ENCODE measurements at places on chromosomes 5 and 9.
A peak's percentile ranks its signal among the peaks of the same experiment; 100 is the strongest.

- DNase-seq: no peak
Measured at GRCh38 chr9:129888293-129889121, 53.2 kb downstream of the USP20 start.

GRCh38 chr5:83009408-83009807 is 67.8 kb downstream of the TMEM167A start:
- no peak for DNase-seq

DNA sequence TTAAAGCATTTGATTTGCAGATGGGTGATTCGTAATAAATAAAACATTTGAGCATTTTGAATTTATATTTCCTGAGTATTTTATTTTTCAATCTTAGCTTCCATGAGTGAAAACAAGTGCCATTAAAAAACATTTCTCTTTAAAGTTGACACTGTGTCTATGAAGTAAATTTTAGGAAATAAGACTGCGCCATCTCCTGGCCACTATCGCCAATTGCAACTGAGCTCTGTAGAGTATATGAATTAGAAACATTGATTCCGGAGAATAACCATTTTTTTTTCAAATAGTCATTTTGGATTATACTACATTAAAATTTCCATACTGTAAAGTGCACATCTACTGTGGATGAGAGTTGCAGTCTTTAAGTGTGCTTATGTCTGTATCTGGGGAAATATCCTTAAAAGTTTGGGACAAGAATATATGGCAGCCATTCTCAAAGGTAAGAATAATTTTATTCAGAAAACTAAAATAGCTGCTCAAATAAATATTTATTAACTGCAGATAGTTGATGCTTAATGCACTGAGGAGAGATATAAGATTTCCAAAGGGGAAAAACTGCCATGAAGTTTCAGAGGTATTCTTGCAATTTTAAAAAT is 5.9 kb downstream of the DMRTA1 start:
- peak; percentile 55 for DNase-seq

- DNase-seq: no peak
Measured at GRCh38 chr9:92385477-92385876, 18.9 kb downstream of the OGN start.

DNA sequence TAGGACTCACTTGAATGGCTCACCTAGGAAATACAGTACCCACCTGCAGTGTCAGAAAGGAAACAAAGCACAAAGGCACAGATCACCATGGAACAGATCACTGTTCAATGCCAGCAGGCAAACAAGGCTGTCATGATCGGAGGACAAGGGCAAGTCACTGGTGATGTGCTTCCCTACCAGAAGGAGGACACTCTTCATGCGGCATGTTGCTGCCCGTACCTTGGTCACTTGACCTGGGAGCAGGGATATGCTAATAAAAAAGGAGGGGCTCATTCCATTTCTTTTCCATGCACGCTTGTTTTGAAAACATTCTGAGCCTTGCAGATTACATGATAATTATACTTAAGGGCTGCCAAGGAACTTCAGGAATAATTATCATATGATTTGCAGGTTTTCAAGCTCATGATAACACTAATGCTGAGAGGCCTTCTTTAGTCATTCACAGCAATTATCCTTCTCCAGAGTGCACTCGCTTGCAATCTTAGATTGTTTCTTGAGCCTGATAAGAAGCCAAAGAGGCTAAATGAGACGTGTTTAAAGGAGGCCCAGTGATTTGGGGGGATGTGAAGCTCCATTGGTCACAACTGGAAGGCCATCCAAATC is 36.1 kb upstream of the STARD4 start:
- DNase-seq: no peak

DNA sequence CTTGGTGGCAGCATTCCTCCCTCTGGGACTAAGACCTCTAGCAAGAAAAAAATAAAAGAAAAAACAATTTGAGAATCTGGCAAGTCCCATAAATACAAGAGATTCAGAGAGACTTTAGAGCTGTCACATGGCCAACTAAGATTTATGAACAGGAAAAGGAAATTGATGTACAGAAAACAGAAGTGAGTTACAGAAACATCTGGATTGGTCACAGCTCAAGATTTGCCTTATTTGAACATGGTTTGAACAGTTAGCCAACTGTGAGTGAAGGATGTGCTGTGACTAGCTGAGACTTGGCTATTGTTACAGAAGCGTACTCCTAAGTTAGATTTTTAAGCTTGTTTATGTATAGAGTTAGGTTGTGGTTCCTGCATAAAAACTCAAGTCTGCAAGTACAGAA is 340.2 kb downstream of the SLCO4C1 start:
- DNase-seq: no peak

DNA sequence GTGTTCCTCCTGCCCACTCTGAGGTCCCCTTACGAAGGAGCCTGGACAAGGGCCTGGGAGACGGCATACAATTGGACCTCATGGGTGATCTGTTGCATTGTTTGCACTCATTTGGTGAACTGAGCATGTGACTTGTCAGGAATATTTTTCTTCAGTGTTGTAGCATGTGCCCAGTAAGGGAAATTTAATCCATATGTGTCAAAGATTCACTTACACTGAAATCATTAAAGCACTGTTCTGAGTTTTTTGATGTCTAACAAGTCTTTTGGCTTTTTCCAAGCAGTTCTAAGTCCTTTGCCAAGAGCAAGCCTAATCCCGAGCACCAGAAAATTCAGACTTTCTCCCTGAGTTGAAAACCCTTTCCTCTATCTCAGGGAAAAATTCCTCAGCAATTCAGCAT is 61.6 kb upstream of the RPS23 start:
- no peak for DNase-seq

DNA sequence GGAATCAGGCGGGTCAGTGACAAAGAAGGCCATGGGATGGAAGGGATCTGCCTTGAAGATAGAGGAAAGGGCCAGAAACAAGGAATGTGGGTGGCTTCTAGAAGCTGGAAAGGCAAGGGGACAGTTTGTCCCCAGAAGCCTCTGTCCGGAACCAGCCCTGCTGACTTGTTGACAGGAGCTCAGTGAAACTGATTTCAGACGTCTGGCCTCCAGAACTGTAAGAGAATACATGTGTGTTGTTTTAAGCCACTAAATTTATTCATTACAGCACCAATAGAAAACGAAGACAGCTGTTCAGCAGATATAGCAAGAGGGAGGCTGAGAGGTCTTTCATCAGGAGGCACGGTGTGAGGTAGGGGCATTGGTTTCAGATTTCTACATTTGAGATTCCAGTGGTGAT is 422.5 kb downstream of the KDM4C start:
- no peak for DNase-seq

- no peak for DNase-seq
Measured at GRCh38 chr5:141484310-141484640, 555 bp upstream of the PCDHGC4 start.

GRCh38 chr9:92970467-92970923 is 23.2 kb downstream of the FGD3 start:
- no peak for DNase-seq

DNA sequence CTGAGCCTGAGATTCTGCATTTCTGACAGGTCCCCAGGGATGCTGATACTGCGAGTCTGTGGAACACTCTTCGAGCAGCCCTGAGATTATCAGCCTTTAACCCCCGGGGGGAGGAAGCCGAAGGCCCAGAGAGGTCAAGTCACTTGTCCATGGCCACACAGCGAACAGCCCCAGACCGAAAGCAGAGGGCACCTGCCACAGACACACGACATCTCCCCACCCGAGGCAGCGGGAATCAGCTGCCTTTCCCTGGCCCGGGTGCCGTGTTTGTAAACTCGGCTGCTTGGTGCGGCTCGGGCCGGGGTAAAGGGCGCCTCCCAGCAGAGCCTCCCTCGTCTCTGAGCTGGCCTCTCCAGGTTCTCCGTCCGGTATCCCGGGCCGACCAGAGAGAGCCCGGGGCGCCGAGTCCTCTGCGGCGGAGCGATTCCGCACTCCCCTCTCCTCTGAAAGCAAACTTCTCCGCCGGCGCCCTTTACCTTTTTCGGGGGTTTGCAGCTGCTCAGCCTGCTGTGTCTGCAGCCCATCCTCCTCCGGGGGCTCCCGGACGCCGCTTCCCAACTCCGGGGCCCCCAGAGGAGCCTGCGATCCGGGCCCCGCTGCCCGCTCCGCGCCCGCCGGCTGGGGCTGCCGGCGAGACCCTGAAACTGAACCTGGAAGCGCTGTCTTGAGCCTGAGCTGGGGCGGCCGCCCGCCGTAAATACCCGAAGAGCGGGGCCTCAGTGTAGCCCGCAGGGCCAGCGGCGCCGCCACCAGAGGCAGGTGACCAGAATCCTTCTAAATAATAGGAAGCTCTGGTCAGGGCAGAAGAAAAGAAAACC is at the start of gene CCDC69:
Gene CCDC69 (minus strand): TSS at position 646 of the 818 bp plus-strand sequence. CDS start 122 bp downstream, at position 524.
- peak; percentile 79 for DNase-seq

- DNase-seq: no peak
Measured at GRCh38 chr9:84759300-84759750, 89.8 kb downstream of the NTRK2 start.

DNA sequence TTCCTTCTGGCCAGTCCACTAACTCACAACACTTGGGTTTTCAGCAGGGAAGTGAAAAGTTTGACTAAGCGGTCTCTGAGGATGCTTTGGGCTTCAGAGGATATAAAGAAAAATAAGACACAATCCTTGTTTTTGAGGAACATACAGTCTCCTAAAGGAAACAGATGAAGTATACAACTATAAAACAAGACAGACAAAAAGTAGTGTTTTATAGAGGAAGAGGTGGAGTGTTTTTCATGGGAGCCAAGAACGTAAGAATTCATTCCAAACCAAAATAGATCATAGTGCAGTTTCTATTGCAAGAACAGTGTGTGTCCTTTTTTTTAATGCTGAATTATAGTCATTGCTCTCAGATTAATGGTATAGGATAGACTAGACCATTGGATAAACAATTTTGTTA is 586.9 kb upstream of the BRINP1 start:
- DNase-seq: no peak

DNA sequence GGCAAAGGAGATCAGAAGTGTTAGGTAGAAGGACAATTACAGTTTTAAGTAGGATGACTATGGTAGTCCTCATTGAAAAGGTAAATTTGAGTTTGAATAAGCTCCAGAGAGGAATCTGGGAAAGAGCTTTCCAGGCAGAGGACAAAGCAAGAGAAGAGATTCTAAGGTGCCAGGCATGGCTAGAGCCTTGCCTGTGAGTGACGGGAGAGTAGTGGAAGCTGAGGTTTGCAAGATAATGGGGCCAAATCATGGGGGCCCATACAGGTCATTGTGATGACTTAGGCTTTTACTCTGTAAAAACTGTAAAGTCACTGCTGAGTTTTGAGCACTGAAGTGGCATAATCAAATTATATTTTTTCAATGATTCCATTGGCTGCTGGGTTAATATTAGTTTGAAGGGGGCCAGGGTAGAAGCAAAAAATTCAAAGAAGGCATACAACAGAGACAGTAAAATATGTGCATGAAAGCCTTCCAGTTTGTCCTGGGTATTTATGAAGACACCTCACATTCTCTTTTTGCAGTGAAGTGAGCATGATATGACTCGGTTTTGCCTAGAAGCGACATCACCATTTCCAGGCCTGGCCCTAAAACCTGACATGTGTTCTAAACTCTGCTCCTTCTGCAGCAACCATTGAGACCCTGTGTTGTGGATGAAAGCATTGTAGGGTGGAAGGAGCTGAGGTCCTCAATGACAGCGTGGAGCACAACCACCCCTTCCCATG is 279.8 kb upstream of the TNC start:
- no peak for DNase-seq

- peak; percentile 85 for DNase-seq
Measured at GRCh38 chr5:21680196-21680595, 1172.9 kb downstream of the CDH12 start.

GRCh38 chr5:69231851-69232250 is 2.8 kb upstream of the CDK7 start:
- no peak for DNase-seq
